H9 (cell line): ENCODE measurements at places on chromosomes 13 and 19. TPM values are rescaled to one million over a fixed set of nuclear protein-coding genes. Genes with fewer than 3 reads are reported as not detected.

DNA sequence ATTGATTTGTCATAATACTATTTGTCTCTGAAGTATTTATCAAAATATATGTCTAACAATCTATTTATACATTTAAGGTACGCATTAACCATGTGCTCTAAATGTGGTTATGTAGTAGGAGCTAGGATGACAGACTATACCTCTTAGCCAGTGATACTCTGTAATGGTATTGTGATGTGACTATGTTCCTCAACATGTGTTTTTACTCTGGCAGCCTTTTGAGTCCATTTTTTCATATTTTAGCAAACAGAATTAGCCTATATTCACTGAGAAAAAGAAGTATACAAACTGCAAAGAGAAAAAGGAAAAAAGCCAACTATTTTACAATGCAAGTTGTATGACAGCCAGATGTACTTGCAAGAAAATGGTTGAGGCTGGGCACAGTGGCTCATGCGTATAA is 26.7 kb downstream of the MAB21L1 start:
- no peak overlapping the region for H3K27ac ChIP-seq
- no peak overlapping the region for H3K4me3 ChIP-seq
- no peak for DNase-seq
- H3K27me3 ChIP-seq: no peaks in the 10 kb centered on the region
- no peaks in the 10 kb centered on the region for H3K4me1 ChIP-seq

DNA sequence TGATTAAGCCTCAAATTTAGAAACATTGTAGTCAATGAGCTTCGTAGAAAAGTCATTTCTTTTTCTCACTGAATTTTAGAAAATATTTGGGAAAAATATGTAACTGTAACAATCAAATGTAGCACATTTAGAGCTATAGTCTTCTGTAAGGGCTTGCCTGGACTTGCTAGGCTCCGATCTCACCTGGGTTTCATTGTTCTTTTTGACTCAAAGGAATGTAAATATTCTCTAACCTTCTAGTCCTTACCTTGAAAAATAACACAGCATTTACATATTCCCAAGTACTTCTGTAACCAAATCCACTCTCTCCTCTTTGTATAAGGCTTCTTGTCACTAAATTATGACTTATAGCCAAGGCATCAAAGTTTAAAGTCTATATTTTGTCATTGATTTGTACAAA is 2.9 kb upstream of the UFM1 start:
- H3K4me3 ChIP-seq: no peak overlapping the region
- no peak for DNase-seq
- no peak overlapping the region for H3K27ac ChIP-seq
- peaks cover 2% of the 10 kb centered on the region; the same call in 1 of the 2 replicates for H3K4me1 ChIP-seq
- peaks cover 3% of the 10 kb centered on the region; the same call in 2 of the 3 replicates for H3K36me3 ChIP-seq

The LAIR1 gene
- not detected in 2 replicates for total RNA-seq

The TUBB4A gene
- total RNA-seq: 19.5 and 20.3 TPM in 2 replicates
